ENCODE measurements at places on chromosomes 1 and 21.

- no peak for DNase-seq
Measured at GRCh38 chr1:91777196-91777595, 108.8 kb downstream of the TGFBR3 start.

- no peak for DNase-seq
Measured at GRCh38 chr1:84434801-84435549, 36.7 kb downstream of the DNASE2B start.

- no peak for DNase-seq
Measured at GRCh38 chr1:1833916-1834325, 55.7 kb upstream of the NADK start.

- no peak for DNase-seq
Measured at GRCh38 chr1:217535601-217536377, 95.1 kb downstream of the GPATCH2 start.

- DNase-seq, result no peak
Measured at GRCh38 chr1:238408737-238409136, 518.0 kb upstream of the ZP4 start.

GRCh38 chr1:36989241-36989640 is 45.1 kb downstream of the GRIK3 start:
- peak; percentile 48 for DNase-seq

GRCh38 chr1:176785056-176785455 is 322.1 kb downstream of the PAPPA2 start:
- no peak for DNase-seq

DNA sequence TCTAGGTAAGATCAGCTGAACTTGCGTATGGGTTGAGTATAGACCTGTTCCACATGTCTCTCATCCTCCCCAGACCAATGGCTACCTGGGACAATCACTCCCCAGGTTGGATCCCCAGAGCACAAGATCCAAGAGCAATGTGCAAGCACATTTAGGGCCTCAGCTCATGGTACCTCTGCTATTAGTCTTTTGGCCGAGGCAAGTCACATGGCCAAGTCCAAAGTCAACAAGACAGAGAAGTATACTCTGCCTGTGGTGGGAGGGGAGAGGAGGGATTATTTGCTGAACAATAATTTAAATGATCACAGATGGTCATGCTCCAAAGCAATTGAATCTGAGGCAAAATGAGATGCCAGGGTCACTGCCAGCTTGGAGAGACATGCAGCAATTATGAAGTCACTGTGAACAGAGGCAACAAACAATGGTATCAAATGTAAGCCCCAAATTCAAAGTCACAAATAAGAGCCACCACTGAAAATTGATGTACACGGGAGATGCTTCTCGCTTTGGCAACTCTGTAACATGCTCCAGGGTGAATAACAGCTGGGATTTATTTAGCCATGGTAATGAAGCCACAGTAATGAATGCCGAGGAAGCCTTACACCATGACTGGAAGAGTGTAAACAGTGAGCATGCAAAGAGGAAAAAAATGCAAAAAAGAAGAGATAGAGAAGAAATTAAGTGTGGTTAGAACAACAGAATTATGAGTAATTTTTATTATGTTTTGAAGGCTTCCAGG is 149.1 kb downstream of the ZNF281 start:
- no peak for DNase-seq

DNA sequence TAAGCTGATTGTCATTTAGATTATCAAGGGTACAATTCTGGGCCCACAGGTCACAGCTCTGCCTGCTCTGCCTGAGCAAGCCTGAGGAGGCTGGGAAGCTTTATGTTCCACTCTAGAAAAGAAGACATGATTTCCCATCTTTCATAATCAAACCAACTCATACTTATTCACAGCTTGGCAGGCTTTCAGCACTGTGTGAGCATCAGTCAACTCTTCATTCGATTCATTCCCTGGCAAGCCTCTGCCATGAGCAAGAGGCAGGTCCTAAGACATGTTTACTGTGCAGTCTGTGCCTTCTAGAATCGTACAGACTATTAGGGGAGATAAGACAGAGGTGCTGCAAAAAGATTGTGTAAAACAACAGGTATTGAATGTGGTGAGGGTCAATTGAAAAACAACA is 24.5 kb upstream of the KIRREL1 start:
- no peak for DNase-seq

DNA sequence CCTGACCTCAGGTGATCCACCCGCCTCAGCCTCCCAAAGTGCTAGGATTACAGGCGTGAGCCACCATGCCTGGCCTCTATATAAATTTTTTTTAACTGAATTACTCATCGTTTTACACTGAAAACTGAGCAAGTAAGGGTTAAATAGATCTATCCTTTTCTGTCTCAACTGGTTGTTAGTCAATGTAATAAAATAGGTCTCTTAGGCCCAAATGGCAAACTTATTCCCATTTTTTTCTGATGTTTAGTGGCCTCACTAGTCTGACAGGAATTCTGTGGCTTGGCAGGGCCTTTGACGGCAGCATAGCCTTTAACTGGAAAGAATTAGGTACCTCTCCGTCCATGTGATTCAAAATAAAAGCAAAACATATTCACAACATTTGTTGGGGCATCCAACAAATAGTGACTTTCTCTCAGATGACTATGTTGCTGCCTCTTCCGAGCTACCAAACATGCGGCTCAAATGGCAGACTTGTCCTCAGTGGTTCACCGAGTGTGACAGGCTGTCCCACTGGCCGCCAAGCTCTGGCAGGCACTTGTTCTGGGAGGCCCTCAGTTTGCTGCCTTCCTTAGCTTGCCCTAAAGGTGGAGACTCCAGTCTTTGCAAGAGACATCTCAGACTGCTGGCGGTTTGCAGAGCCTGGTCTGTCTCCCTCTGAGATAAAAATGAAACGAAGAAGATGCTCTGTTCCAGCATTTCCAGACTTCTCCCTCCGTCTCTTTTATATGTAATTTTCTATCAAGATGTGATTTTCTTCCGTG is 17.4 kb downstream of the ATP1A4 start:
- DNase-seq, result no peak

GRCh38 chr1:198199105-198199504 is 42.3 kb downstream of the NEK7 start:
- no peak for DNase-seq

- DNase-seq, result no peak
Measured at GRCh38 chr1:82813386-82813785, 1012.7 kb downstream of the ADGRL2 start.

- no peak for DNase-seq
Measured at GRCh38 chr1:57494530-57495079, 70.7 kb upstream of the DAB1 start.

DNA sequence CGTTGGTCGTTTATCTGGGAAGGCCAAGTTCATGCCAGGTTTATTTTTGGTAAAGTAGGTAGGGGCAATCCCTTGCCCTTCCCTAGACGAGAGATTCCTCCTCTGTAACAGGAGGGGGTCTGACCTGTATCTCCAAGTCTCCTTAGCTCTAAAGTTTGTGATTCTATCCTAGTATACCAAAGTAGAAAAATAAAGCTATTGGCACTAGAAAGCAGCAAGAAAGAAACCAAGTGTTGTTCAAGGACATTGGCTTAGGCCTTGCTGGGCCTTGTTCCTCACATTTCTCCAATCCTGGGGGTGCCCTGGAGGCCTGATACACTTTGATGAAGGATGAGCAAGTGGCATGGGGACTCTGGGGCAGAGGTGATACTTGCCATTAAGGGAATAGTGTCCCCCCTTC is 814 bp downstream of the MTARC2 start:
- DNase-seq, result no peak

All from amygdala (tissue), 56 donors.